ENCODE measurements at places on chromosomes 16 and 17.

- DNase-seq = no peak
These were observed 20.2 kb downstream of the NGFR start for GRCh38 chr17:49515196-49515770.

- DNase-seq = no peak
These were observed 68.5 kb upstream of the ATP2A3 start for GRCh38 chr17:4032738-4033137.

DNA sequence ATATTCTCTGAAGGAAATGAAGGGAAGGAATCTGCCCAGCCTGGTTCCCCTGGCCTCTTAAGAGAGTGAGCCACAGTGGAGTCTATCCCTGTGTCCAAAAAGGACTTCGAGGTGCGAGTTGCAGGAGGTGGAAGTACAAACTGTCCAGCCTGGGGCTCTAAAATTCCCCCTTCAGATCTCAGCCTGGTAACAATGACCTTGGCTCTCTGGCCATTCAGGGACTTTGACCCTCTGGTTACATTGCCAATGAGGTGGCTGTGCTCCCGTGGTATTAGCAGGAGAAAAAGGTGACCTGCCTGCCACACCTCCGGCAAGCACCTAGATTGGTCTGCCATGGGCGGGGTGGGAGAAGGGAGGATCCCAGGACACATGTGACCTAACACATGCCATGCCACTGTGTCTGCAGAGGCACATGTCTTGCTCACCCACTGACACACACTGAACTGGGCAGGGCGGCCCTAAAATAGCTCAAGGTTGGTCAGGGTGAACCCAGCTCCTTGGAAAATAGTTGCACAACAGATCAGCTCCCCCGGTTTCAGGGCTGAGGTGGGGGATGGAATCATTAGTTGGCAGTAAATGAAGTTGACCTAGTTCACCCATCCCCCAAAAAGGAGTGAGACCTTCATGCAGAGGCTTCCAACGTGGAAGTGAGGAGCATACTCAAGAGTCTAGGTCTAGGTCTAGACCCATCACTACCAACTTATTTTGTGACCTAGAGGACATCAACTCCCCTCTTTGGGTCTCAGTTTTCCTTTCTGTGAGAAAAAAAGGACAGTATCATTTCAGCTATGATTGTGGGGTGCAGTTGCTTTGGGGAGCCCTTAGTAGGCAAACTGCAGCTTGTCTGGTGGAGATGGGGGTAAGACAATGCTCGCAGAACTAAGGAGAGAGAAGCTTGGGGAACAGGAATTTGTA is 2.2 kb downstream of the NR1D1 start:
- no peak for DNase-seq

GRCh38 chr16:56919099-56919800 is 12.7 kb upstream of the HERPUD1 start:
- DNase-seq = no peak

- peak; percentile 35 for DNase-seq
These were observed 1.0 kb downstream of the EIF1 start for GRCh38 chr17:41689497-41690299.

DNA sequence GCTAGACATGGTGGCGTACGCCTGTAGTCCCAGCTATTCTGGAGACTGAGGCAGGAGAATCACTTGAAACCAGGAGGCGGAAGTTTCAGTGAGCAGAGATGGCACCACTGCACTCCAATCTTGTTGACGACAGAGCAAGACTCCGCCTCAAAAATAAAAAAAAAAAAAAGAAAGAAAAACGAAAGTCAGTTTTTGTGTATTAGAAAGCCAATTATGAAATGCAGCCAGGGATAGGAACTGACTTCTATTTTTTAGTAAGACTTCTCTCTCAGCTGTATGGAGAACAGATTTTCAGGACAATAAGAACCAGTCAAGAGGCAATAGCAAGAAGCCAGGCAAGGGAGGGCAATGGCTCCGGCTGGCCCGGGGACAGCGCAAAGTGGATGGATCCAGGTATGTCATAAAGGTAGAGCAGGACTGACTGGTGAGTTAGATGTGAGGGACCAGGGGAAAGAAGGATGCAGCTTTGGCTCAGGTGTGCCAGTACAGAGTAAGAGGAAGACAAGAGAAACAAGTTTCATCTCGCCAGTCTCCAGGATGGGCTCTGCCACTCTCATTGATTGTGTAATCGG is 12.5 kb upstream of the CCL1 start:
- no peak for DNase-seq

GRCh38 chr17:10875430-10875851 is 37.6 kb upstream of the PIRT start:
- DNase-seq = no peak

- no peak for DNase-seq
These were observed 13.0 kb upstream of the LGALS3BP start for GRCh38 chr17:78992542-78993212.

GRCh38 chr17:48037036-48037837 is at the start of gene COPZ2:
TSS of gene COPZ2 (minus strand) at chr17:48037797. CDS start at chr17:48037777, 20 bp downstream.
- peak; percentile 78 for DNase-seq

- DNase-seq = no peak
These were observed 99.4 kb downstream of the NPIPB11 start for GRCh38 chr16:29306943-29307597.

- DNase-seq = no peak
These were observed 5.6 kb downstream of the CASKIN1 start for GRCh38 chr16:2190659-2191445.

GRCh38 chr16:24346734-24347133 is 90.6 kb downstream of the CACNG3 start:
- no peak for DNase-seq

DNA sequence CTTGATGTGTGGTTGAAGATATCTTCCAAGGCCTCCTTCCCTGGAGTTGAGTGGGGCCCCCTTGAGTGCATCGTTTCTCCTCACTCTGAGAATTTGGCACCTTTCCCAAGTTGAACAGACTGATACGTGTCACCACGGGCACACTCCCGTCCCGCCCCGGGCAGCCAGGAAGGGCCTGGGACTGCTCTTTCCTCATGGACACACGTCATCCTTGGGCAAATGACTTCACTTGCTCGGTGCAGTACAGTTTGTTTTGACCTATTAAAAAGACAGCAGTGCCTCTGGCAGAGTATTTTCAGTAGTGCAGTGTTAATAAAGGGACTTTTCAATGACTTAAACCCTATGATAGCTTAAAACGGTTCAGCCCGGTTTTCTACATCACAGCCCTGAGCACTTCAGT is 59.9 kb downstream of the SEC14L1 start:
- no peak for DNase-seq

DNA sequence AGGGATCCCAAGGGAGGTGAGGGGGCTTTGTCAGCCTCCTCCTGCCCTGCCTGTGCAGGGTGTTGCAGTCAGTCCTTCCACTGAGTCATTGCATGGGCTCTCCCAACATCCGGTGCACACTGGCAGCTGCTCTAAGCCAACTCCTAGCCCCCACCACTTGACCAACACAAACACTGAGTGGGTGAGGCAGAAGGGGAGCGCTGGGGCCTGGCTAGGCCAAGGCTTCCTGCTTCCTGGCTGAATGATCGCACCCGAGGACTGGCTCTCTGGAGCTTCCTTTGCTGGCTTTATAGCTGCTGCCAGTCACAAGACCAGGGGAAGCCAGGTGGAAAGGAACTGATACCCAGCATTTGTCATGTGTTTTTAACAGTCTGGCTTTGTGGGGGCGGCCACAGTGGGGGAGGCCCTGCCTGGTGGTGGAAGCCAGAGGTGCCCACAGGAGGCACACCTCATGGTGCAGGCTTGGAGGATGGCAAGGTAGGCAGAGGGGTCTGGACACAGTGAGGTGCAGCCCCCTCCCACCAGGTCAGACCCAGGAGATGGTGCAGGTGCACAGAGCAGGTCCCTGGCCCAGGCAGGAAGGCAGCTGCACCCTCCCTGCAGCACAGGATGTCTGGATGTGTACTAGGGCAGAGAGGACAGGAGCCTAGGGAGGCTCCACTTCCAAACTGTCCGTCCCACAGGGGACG is 6.8 kb downstream of the MPG start:
- peak; percentile 64 for DNase-seq

DNA sequence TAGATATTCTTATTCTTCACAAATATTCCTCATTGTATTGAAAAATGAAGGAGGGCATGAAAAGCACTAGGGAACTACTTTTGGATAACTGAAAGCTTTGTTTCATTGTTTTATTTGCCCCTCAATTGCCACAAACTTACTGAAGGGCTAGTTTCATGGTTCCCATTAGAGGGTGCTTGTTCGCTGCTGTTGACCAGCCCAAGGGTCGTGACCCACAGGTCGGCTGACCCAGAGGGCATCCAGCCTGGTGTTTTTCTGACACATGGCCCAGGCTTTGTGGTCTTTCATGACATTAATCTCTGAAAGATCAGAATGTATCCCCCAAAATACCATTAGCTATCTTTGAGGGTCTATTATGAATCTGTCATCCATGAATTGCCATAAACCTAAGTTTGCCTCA is 30.0 kb downstream of the DGKE start:
- no peak for DNase-seq

GRCh38 chr17:10843811-10844210 is 5.9 kb upstream of the PIRT start:
- no peak for DNase-seq

GRCh38 chr17:75341784-75342486 is 52.7 kb upstream of the SLC25A19 start:
- DNase-seq = no peak

DNA sequence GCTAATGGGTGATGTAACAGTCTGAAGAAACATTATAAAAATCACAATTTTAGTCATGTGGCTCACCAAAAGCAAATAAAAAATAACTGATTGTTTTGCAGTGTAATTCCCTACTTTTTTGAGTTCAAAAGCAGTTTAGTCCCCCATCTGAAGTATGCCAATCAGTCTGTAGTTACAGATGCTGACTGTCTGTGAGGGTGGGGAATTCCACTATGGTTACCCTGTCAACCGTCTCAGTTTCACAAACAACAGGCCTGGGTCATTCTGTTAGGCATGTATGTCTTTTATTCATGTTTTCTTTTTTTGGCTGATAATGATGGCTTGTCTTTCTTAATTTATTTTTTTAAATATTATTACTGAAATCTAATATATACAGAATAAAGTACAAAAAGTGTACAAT is 69.3 kb downstream of the STXBP4 start:
- DNase-seq = no peak

GRCh38 chr17:66978514-66979061 is 14.1 kb downstream of the CACNG4 start:
- DNase-seq = no peak

- no peak for DNase-seq
These were observed 17.5 kb downstream of the SLFN12L start for GRCh38 chr17:35519906-35520442.

Measured in CD8-positive, alpha-beta T cell (primary cell).